ENCODE measurements at places on chromosomes 3 and 15.

DNA sequence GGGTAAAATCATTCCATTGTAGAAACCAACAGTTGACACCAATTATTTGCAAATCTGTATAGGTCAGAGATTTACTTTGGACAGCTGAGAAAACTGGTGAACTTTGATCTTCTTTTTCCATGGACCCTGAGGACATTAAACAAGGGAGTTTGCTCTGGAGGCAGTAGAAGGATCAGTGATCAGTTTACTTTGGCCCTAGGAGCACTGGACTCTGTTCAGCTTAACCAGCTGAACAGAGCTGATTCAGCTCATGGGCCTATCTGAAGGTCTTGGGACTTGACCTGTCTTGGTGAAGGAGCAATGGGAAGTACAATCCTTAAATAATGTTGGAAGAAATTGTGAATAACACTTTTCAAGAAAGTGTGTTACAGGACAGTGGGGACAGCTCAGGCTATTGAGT lies 15.2 kb upstream of the TF start:
- no peak for DNase-seq

GRCh38 chr3:16142350-16143025 lies 32.0 kb upstream of the GALNT15 start:
- no peak for DNase-seq

DNA sequence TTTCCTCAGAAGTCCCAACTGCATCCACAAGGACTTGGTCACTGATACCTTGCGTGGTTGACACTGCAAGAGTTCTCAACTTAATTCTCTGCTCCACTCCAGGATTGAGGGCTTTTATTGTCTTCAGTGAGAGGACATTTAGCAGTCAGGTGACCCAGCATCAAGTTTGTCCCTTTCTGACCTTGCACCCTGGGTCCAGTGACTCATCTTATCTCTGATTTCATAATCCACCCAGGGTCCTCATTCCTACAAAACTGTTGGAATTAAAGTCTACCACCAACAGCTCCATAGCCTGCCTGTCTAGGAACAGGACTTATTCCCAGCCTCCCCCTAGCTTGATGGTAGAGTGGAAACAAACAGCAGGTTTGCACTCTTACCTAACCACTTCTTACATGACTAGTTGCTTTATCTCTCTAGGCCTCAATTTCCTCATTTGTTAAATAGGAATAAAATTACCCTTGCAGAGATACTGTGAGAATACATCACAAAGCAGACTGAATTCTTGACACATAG lies 151.3 kb upstream of the LPP start:
- no peak for DNase-seq

GRCh38 chr3:94406595-94406994 lies 343.7 kb downstream of the NSUN3 start:
- DNase-seq, result no peak

GRCh38 chr3:187223799-187224198 lies 26.5 kb downstream of the RTP1 start:
- DNase-seq, result no peak

DNA sequence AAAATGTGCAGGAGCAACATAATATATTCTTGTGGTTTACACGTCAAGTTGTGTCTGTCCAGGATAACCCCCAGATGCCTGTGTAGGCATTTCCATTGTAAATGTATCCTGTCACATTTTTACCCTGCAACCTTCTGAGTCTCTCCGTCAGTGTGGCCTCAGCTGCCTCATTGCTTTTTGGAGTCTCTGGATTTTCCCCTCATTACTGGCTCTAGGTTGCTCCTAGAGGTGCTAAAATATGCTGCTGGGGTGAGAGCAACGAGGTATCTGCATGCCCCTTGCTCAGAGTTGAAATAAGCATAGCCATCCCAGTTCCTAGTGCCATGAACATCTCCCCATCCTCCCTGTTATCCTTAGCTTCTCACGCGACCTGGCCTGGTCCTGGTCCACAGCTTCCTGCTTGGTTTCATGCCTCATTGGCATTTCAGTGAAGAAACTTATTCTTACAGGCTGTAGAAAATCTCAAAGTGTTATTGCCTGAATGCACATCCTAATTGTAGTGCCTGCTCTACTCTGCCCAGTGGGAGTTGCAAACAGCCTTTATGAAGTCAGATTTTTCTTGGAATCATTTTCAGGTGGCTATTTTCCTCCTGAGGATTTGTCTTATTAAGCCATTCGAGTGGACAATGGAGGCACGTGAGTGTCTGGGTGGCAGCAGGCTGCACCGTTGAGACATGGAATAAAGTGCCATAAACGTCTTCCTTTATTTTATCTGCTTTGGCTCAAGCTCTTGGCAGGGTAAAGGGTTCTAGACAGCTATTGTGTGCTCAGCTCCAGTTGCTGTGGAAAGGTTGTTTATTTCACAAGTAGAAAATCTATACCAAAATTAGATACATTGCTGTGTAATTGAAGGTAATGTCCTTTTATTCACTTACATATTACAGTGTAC lies 33.2 kb downstream of the OXNAD1 start:
- DNase-seq, result no peak

DNA sequence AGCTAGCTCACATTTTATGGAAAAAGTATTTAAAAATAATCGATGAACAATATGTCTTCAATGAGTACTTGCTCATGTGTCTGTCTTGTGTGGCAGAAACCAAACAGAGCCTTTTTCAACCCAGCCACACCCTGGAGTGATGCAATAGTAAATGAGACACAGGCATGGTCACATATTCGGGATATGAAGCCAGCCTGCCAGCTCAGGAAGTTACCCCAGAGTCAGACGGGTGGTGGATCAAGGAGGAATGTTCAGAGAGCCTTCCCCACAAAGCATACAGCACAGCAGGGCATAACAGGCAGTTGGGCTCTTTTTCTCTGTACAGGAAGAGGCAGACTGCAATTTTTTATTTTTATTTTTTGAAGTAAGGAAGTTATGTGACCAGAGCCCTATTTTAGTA lies 27.3 kb downstream of the LARP6 start:
- DNase-seq, result peak; percentile 76

GRCh38 chr3:25349828-25350724 lies 78.0 kb upstream of the RARB start:
- no peak for DNase-seq

- no peak for DNase-seq
Observed at GRCh38 chr3:94909726-94910125, 846.9 kb downstream of the NSUN3 start.

- peak; percentile 60 for DNase-seq
Observed at GRCh38 chr3:9352917-9353752, 9.7 kb upstream of the THUMPD3 start.

DNA sequence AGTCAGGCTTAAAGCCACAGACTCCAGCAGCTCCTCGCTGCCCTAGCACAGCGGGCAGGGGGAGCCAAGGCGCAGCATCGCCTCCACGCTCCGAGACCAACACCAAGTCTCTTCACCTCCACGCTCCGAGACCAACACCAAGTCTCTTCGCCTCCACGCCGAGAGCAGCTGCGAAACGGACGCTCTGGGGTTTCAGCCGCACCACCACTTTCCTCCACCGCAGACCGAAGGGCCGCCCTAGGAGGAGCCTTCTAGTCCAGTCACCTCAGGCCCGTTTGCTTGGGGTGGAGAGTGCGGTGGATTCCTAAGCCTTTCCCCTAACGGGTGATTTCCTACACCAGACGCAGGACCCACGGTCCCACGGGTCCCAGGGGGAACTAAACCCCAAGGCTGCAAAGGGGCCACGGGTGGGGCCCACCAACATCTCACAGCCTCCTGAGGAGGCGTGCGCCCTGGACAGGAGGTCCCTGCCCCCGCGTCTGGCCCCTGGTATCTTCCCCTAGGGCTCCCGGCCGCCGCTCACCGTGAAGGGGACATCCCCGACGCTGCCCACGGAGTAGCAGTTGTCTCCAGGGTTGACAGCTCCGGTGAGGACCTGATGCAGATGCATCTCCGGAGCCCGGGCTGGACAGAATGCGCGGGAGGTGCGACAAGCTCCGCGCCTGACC lies 501 bp downstream of the DMXL2 start:
- peak; percentile 73 for DNase-seq

GRCh38 chr3:184228376-184229137 lies 828 bp upstream of the VWA5B2 start:
- no peak for DNase-seq

DNA sequence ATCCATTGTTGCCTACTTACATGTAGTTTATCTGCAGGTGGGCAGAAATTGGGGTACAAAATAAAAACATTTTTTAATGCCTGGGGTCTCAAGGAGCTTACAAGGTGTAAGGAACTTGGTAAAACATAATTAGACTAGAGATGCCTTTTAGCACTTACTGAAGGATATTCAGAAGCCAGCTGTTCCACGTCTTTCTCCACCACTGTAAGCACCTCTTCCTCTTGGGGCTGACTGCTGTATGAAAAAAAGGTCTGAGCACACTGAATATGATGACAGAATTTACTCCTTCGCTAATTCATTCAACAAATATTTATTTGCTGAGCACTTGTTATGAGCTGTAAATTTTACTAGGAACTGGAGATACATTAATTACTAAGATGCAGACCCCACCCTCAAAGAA lies 539.1 kb downstream of the UNC13C start:
- no peak for DNase-seq

DNA sequence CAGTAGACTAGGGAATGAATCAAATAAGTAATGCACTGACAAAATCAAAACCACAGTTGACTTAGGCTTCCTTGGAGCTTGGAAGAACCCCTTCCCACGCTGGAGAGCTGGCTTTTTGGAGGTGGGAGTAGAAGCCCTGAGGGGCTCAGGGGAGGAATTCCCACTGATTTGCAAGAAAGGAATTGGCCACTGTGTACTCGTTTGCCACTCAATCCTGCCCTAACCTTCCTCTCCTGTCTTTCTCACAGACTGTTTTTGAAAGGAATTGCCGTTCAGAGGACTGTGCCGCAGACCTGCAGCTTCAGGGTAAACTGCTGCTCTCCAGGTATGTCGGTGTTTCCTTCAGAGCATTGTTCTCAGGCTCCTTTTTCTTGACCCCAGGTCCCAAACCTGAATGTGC lies 208.2 kb upstream of the CTDSPL start:
- DNase-seq, result no peak

- no peak for DNase-seq
Observed at GRCh38 chr3:69743975-69744906, 5.0 kb downstream of the MITF start.

GRCh38 chr3:100081986-100082692 lies 32.2 kb downstream of the FILIP1L start:
- no peak for DNase-seq
